EH (cell line): ENCODE measurements at places on chromosomes 1 and 21.
A peak's percentile ranks its signal among the peaks of the same experiment; 100 is the strongest.

- DNase-seq: peak; percentile 26
These were observed 13.1 kb downstream of the VPS26C start for GRCh38 chr21:37253991-37254390.

GRCh38 chr1:232769733-232770132 lies 35.5 kb upstream of the MAP10 start:
- DNase-seq: no peak

DNA sequence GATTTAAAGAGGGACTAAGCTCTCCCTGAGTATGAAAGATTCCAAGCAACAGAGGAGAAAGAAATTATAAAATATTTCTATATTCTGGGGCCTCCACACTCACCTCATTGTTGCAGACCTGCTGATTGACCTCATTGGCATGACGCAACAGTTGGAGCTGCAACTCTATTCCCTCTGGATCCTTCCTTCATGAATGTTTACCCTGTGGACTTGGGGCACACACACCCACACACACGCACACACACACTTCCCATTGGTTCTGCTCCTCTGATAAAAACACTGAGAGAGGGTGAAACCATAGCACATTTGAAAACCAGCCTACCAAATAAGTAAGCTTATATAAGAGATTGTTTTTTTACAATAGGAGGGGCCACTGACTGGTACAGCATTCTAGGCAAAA lies 159.1 kb downstream of the BRINP2 start:
- no peak for DNase-seq

GRCh38 chr1:160021376-160022074 lies 10.3 kb downstream of the PIGM start:
- DNase-seq: no peak

DNA sequence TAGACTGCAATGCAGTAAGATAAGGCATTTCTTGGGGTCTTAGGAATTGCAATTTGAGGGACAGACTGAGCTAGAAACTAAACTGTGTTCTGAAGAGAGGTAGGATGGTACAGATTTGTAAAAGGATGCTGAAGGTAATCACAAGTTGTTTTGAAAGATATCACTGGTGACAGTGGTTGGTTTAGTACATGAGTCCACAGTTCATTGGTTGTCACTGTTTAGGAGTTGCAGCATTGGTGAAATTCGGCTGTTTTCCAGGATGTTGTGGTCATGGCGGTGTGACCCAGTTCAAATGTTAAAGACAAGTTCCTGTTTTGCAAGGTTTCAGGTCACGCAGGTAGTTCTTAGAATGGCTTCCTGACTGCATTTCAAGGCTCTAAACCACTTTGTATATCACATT lies 292.8 kb upstream of the B3GALT2 start:
- no peak for DNase-seq

DNA sequence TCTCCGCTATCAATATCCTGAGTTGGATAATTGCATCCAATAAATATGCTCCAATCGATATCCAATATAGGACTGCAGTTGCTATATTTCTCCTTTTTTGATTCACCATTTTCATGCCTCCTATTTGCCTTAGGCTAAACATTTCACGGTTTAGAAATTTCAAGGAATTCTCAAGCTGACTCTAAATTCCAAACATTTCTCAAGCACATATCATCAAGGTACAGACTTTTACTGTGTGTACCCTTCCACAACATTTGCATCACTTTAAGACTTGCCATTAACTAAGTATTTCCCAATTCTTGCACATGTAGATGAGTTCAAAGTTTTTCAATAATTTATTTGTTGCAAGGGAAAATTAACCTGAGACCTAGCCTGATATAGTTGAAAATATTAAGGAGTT lies 795.2 kb upstream of the TMPRSS15 start:
- DNase-seq: no peak
